CD4-positive, alpha-beta T cell (primary cell): ENCODE measurements at places on chromosomes 6 and 20.

- no peak for DNase-seq
These were observed 19.2 kb downstream of the TRAM2 start for GRCh38 chr6:52557389-52558265.

- DNase-seq, result no peak
These were observed 122.0 kb upstream of the ID4 start for GRCh38 chr6:19715167-19715551.

DNA sequence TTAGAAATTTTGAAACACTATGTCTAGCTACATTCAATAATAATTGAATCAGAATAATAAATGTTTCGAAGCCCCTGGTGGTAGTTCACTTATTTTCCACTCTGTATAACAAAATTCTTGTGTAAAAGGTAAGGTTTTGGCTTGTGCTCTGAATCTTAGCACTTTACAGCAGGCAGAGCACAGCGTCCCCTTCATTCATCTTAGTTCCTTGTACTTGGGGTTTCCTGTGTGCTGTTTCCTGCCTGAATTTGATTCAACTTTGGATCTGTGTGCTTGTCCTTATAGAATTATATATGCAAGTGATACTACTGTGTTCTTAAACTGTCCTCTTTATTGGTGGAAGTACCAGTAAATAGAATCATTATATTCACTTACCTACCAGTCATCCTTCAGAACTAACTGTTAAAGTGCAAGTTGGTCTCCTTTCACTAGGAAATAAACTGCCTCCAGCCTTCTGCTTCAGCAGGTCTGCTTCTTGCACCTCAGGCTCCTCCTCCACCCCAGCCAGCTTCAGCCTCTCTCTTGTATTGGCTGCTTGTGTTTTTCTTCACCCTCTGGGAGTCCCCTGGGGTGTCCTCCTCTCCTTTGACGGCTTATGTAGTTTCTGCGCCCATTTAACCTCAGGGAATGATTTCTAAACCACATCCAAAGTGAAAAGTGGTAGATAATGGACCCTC is 28.8 kb upstream of the TULP4 start:
- peak; percentile 8 for DNase-seq

GRCh38 chr6:14743474-14744211 is 502.2 kb upstream of the JARID2 start:
- DNase-seq, result peak; percentile 13

GRCh38 chr6:168355716-168356522 is 36.3 kb upstream of the DACT2 start:
- no peak for DNase-seq

GRCh38 chr6:56347526-56347925 is 100.1 kb upstream of the COL21A1 start:
- DNase-seq, result no peak

GRCh38 chr20:35318502-35319157 is 26.4 kb upstream of the FAM83C start:
- DNase-seq, result no peak

- no peak for DNase-seq
These were observed 71.5 kb downstream of the CNKSR3 start for GRCh38 chr6:154438882-154439415.

GRCh38 chr6:35967076-35967774 is 46.3 kb upstream of the SRPK1 start:
- DNase-seq, result no peak

GRCh38 chr6:6790891-6791290 is 202.4 kb downstream of the LY86 start:
- DNase-seq, result no peak

DNA sequence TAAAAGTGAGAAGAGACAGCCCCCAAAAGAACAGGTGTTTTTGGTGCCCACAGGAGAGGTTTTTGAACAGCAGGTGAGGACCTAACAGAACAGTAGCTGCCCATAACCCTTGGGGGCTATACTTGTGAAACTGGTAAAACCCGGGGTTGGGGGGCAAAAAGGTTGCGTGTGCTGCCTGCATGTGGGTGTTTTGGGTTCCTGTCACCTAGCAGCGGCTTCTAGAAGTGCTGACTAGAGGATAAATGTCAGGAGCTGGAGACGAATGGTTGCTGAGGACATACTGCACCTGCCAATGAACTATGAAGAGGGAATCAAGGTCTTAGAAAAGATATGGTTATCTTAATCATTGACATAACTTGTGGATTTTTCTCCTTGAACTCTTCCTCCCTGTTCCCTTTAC is 16.0 kb downstream of the TAF11 start:
- DNase-seq, result no peak

DNA sequence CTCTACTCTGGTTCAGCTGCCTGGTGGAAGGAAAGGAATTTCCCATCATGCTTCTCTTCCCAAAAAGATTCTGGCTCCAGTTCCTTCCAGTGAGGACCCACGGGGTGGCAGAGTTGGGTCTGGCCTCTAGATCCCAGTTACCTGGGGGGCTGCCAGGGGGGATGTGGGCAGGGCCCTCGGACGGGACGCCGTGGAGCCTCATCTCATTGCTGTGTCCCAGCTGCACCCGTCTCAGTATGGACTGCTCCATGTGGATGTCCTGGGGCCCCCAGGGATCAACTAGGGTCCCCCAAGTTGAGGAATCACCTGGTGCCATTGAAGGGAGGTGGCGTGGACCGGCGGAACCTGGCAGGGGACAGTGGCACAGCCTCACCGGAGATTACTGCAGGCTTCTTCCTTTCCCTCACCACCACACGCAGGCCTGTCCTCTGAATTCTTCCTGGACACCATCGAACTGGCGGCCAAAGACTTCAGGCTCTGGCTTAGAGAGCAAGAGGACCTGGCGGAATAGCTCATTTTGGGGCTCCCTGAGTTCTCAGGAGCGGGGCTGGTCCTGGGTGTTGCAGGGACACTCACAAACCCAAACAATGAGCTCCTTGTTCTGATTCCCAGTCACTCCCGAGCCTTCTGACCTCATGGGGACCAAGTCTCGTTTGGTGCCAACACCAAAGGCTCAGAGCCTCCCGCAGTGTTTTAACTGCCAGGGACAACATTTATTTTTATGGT is 8.5 kb downstream of the ZBP1 start:
- DNase-seq, result no peak

- peak; percentile 43 for DNase-seq
These were observed 195.7 kb downstream of the CD83 start for GRCh38 chr6:14313248-14313647.

GRCh38 chr20:43973231-43973630 is 58.6 kb downstream of the TOX2 start:
- no peak for DNase-seq

- no peak for DNase-seq
These were observed 792 bp downstream of the RSPH3 start for GRCh38 chr6:158999154-158999665.

DNA sequence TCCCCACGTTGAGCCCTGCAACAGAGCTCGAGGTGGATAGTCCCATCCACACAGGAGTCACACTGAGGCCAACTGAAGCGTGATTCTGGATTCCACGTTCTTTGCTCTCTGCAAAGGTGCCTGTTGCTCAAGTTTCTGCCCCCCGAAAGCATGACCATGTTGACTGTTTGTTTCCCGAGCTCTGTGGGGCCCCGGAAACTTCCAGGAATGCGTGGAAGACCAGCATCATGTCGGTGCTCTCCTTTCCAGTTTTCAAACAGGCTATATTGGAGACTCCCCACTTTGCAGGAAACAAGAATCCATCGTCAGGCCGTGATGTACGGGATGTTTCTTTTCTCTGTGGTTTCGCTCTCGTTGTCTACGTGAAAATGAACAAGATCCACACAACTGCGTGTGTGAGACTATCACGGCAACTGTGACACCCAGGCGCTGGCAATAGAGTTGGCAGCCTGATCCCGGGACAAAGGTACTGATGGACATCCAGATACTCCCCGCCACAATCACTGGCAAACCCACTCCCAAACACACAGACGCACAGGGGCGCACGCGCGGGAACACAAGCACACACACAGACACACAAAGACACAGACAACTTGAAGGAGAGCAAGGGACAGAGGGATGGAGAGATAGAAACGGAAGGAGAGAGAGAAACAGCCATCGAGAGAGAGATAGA is 444.6 kb upstream of the DEFB115 start:
- no peak for DNase-seq

DNA sequence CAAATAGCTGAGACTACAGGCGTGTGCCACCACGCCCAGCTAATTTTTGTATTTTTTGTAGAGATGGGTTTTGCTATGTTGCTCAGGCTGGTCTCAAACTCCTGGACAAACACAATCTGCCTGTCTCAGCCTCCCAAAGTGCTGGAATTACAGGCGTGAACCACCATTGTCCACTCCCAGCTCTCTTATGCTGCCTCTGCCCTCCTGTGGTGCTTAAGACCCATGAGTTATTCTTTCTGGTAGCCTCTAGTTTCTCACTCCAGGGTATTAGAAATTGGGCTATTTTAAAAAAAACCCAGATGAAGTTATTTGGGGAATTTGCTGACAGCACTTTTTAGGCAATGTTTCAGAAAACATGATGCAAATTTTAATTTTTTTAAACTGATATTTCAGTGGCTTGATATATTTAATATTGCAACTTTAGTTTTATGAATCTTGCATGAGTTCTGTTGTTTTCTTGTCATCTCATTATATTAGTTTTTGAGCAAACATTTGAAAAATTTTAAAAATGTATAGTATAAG is 114.0 kb upstream of the FOXO3 start:
- DNase-seq, result no peak

DNA sequence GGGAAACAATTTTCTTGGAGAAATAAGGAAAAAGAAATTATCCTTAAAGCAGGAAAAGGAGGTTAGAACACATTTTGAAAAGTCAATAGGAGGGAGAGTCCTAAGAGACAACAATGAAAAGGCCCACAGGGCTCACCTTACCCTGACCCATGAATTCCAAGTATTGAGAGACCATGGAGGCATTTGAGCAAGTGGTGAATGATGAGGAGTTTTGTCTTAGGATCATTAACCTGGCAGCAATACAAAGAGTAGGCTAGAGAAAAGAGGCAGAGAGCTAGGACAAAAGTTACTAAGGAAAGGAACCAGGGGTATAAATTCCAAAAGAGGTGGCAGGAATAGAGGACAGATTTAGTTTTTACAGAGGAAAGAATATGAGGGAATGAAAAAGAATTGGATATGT is 44.7 kb downstream of the PACRG start:
- no peak for DNase-seq

DNA sequence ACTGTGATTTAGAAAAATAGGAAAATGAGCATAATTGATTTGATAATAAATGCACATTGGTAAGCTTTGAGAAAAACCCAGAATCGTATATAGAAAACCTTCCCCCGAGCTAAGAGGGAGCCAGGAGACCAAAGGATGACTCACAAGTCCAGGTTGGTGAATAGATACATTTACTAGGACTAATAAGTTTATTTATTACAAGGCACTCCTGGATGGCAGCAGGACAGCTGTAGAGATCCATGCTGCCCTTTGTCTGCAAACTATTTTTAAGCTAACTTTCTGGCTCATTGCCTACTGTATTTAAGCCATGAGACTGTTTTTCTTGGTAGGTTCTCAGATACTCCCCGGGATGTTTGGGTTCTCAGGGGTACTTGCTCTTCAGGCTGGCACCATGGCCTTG is 13.4 kb downstream of the CASP8AP2 start:
- DNase-seq, result no peak

DNA sequence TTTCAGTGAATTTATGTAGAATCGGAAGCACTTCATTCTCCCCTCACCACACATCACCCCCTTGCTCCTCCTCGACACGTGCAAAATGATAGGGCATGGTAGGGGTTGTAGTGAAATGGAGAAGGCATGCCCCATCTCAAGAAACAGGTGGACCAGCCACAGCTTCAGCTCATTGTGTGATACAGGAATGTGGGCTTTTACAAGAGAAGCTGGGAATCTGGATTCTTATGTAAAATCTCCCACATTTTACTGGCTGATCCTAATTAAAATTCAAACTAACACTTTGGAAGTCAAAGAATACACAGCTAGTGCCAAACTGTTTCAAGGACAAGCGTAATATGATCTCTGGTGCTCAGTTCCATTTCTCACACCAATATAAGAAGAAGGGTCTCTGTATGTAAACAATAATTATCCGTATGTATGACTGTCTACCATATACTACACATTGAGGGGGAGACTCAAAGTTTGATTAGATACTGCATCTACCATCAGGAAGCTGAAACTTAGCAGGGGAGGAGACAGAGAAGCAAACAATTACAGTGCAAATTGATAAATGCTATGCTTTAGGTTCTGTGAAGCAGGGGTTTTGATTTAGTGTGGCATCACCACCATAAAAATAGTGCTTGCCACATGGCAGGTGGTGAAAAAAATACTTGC is 24.3 kb upstream of the KIAA0408 start:
- DNase-seq, result no peak
